ENCODE measurements at places on chromosomes 7 and 10. TPM values are rescaled to one million over a fixed set of nuclear protein-coding genes. Genes with fewer than 3 reads are reported as not detected.

The ZKSCAN5 gene
- total RNA-seq, result 12.1 TPM

The GSTO2 gene
- 2.0 TPM for total RNA-seq

The POLR2J2 gene
- 3.9 TPM for total RNA-seq

The LBX1 gene
- total RNA-seq, result not detected

The CYP26C1 gene
- under 0.01 TPM for total RNA-seq

The EVX1 gene
- under 0.01 TPM for total RNA-seq

The GRM3 gene
- total RNA-seq, result not detected

The ASB10 gene
- not detected for total RNA-seq

The COMMD3 gene
- total RNA-seq, result 57.8 TPM

The NME8 gene
- total RNA-seq, result not detected

The TMEM213 gene
- not detected for total RNA-seq

The PDE1C gene
- total RNA-seq, result 0.92 TPM

The STOX1 gene
- total RNA-seq, result 0.14 TPM

The PAPOLB gene
- 0.14 TPM for total RNA-seq
